ENCODE measurements at places on chromosomes 7 and 10.
A peak's percentile ranks its signal among the peaks of the same experiment; 100 is the strongest.

DNA sequence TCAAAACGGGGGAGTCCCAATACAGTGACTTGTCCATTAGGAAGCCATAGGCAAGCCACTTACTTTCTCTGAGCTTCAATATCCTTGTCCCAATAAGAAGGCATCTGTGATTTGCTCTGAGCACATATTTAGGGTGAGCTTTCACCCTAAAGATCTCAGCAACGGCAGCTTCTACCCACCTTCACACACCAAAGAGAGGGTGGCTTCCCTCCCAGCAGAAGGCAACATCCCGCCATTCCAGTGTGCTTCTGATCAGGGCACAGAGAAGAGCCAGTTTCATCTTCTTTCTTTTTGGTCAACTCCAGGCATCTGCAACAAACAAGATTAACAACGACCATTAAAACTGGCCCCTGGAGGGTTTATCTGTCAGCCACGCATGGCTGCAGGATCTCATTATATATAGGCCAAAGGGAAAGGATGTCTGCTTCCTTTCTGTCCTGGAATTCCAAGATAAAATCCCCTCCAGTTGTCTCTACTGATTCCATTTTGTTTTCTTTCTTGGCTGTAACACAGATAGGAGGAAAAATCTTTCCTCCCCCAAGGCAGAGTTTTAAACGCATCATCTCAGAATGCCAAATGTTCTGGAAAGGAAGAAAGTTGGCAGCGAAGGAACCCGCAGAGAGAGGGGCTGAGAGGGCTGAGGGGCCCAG, 491 bp upstream of the SH2D4B start:
- DNase-seq = no peak

DNA sequence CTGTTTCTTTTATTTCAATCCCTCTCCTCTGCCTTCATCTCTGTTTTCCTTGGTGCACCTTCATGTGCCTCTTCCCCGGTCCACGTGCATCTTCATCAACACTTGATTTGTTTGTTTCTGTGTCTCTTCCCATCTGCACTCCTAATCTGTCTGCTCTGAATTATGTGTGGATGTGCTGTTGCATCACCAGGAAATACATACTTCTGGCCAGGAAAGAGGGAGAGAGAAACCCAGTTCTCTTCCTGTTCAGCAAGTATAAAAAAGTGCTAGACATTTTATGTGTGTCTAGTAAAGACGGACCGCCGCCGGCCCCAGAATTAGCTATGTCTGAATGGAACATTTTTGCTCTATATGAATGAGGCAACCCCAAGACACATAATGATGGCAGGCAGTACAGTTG, 93.8 kb downstream of the CALD1 start:
- DNase-seq = no peak

DNA sequence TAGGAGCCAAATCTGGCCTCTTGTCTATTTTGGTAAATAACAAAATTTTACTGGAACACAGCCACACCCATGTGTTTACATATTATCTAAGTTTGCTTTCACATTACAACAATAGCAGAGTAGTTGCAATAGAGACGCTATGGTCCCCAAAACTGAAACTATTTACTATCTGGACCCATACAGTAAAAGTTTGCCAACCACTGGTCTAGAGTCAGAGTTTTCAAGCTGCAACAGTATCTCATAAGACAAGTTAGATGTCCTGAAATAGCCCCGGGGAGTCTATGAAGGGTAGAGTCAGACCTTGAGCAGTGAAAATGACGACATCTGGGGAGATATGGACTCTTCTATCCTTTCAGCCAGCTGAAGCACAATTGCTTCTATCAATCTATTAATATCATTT, 74.2 kb downstream of the CTNNA3 start:
- no peak for DNase-seq

DNA sequence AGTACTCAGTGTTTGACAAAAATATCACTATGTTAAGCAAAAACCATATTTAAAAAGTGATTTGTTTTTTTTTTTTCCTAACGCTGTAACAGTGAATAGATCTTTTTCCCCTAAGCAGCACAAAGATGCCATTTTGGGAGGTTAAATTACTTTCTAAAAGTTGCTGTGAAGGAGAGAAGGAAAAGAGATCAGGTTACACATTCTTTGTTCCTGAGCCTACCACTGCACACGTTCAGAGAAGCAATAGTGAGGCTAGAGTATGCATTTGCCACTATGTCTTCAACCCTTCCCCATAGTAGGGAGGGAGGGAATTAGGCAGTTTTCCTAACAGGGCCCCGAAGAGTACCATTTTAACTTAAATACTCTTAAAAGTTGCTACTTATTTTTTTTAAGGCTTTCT, 38.9 kb downstream of the BMPR1A start:
- DNase-seq = no peak

- DNase-seq = no peak
These were observed 64.7 kb downstream of the NRF1 start for GRCh38 chr7:129676017-129676897.

DNA sequence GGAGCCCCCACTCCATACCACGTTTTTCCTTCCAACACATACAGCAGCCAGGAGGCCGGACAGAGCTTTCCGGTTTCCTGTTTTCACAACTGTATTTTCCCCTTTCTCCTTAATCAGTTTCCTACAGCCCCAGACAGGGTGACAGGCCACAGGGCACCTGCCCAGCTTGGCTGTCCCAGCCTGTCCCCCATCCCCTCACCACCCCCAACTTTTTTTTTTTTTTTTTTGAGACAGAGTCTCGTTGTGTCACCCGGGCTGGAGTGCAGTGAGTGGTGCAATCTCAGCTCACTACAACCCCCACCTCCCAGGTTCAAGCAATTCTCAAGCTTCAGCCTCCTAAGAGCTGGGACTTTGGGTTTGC, 10.3 kb upstream of the HSPB1 start:
- no peak for DNase-seq

DNA sequence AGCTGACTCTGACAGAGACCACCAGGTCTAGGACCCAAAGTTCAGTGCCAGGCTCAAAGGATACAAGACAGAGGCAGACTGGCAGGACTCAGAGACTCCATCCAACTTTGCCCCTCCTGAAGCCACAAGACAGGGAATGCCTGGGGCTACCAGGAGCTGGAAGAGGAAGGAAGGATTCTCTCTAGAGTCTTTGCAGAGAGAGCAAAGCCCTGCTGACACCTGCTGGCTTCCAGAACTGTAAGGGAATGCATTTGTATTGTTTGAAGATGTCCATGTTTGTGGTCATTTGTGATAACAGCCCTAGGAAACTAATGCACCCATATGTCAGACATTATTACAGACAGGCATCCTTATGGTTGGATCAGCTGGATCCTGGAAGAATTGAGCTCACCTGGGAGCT, 132.3 kb upstream of the C7orf33 start:
- no peak for DNase-seq

GRCh38 chr7:24820730-24821044, 63.4 kb upstream of the GSDME start:
- no peak for DNase-seq

DNA sequence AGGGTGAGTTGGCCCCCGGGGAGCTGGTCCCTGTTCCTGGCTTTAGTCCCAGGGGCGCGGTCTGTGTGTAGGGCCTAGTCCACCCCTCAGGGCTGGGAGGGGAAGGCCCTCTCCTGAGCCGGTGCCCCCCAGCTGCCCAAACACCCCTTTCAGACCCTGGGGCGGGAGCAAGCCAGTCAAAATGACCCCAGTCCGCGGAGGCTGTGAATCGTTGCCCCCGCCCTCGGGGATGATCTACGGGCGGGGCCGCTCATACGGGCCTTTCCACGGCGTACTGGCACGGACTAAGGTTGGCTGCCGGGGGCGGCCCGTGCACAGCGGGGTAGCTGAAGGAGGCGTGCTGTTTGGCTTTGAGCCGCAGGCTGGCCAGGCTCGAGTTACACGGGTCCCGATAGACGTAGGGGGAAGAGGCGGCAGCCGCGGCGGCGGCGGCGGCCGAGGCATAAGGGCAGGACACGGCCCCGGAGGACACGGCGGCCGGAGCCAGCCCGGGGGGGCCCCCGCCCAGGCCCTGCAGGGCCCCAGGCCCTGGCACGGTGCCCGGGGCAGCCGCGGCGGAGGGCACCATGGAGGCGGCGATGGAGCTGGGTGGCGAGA, 4.3 kb downstream of the ELOVL3 start:
- peak; percentile 41 for DNase-seq

DNA sequence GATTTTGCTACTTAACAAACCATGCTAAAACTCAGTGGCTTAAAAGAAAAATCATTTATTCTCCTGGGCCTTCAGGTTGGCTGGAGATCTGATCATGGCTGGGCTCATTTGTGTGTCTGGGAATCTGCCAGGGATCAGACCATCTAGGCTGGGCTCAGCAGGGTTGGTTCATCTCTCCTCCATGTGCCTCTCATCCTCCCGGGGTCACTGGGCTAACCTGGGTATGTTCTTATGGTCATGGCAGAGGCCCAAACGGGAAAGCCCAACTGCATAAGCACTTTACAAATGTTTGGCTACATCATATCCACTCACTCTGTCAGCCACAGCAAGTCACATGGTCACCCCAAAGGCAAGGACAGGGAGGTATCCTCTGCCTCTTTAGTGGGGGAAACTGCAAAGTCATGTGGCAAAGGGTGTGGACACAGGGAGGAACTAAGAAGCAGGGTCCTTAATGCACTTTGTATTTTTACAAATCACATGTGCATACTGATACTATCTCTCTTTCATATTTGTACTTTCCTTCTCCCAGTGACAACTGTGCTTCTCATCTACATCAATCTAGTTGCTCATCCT, 231.4 kb downstream of the BUB3 start:
- no peak for DNase-seq

DNA sequence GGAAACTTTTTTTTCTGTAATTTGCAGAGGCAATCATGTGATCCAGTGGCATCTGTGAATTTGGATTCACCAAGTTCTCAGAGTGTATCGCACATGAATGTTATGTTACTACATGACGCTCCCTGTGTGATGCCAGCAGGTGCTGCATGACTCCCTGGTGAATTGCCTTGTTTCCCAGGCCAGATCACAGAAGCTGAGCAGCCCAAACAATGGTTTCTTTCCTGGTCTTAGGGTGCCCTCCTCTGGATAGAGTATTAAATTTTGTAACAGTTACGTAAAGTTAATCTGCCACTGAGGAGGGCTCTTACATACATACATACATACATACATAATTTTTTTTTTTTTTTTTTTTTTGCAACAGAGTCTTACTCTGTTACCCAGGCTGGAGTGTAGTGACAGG, 3.6 kb downstream of the ZSCAN21 start:
- DNase-seq = peak; percentile 26

DNA sequence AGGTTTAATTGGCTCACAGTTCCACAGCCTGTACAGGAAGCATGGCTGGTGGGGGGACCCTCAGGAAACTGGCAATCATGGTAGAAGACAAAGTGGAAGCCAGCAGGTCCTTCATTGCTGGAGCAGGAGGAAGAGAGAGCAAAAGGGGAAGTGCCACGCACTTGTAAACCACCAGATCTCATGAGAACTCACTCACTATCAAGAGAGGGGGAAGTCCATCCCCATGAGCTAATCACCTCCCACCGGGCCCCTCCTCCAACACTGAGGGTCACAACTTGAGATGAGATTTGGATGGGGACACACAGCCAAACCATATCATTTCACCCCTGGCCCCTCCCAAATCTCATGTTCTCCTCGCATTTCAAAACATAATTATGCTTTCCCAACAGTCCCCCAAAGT, 171.9 kb upstream of the CACNA2D1 start:
- DNase-seq = no peak

- no peak for DNase-seq
These were observed 49.7 kb downstream of the CPEB3 start for GRCh38 chr10:92241158-92241500.

DNA sequence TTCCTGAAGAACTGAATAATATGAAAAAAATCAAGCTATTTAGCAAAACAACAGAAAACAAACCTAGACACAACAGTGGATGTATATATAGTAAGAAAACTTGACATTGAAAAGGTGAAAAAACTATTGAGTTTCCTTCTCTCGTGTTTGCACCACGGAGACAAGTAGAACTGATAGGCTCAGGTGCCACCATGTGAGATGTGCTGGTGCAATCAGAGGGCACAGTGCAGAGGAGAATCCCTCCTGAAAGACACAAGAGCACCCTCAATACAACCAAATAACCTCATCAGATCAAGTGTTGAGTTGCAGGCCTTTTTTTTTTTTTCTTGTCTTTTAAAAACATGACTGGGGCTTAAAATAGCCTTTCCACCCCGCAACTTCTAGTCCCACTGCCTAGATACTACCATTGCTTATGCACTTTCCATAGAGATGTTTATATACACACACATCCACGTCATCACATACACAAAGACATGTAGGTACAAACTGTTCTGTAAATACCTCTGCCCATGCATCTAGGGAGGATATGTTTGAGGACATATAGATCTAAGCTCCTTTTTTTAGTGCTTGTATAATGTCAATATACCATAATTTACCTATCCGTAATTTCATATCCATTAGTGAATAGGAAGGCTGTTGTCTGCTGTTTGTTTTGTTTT, 54.1 kb downstream of the UBE2H start:
- no peak for DNase-seq

DNA sequence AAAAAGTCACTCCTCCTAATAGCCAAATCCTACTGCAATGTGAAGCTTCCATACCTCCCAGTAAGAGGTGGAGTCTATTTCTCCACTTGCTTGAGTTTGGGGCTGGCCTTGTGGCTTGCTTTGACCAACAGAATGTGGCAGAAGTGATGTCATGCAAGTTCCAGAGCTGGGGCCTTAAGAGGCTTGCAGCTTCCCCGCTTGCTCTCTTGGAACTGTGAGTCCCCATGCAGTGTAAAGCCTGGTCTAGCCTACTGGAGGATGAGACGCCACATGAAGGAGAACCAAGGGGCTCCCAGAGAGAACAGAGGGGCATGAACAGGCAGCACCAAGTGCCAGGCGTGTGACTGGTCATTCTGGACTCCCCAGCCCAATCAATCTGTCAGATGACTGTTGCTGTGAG, 58.6 kb upstream of the OPALIN start:
- no peak for DNase-seq

DNA sequence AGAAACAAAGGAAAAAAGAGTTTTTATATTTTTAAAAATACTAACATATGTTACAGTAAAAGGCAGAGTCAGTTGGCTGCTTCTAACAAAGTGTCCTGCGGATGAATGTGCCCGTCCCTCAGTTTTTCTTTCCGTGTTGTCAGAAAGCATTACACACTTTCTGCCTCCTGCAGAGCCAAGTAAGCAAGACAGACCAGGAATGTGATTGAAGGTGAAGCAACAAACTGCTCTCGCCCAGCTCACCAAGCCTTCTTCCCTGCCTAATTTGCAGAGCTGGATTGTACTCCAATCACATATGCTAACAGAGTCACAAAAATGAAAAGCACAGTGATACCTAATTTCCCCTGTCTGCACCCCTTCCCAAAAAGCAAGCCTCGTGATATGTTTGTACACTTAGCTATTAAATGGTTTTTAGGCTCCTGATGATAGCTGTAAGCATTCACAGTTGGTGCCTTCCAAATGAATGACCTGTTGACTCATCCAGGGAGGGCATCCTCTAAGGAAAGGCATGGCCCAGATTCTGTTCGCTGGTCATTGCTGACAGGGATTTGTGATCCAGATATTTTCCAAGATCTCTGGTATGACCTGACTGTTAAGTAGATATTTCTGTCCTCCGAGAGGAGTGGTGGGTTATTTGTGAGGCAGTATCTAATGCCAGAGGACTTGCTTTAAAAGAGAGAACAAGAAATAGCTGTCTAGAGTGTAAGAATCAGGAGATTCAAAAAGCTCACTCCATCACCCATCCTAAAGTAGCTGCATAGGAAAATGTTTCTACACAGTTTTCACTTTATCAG, 187.3 kb upstream of the PLXDC2 start:
- no peak for DNase-seq

GRCh38 chr7:79412915-79413314, 40.6 kb downstream of the MAGI2 start:
- no peak for DNase-seq

GRCh38 chr10:102408131-102408727, 10.4 kb downstream of the PSD start:
- no peak for DNase-seq
